Suppressor macrophage (primary cell): ENCODE measurements at places on chromosomes 6 and 20.

GRCh38 chr20:60897976-60898375, 354.1 kb upstream of the CDH4 start:
- DNase-seq, result no peak

DNA sequence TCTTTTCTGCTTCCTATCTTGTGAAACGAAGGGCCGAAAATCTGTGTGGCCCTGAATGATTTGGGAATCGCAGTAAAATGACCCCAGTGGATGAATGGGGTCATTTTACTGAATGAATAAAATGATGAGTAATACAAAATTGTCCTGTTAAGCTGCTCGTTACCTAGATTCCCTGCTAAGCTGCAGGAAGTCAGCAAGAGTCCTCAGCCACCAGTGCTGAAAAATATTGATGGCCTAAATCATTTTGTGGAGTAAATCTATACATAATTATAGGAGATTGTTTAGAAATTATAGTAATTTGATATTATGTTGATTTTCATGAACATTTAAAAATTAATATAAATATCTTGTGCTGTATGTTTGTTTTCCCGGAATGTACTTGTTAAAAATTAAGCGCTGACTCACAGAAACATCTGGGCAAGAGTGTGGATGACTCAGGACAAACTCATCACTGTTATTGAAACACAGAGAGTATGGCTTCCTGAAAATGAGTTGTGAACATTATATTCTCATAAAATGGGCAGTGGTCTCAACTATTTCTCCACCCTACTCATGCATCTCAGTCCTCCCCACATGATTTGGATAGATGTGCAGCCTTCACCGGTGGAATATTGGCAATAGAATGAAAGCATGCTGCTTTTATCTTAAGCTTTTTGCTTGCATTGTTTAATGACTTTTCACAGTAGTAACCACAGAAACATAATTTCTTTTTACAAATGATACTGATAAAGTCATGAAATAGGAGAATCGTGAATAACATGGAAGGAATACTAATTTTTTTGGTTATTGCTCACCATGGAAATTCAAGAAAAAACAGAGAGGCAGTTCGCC, 36.2 kb upstream of the RGS17 start:
- DNase-seq, result peak; percentile 2

DNA sequence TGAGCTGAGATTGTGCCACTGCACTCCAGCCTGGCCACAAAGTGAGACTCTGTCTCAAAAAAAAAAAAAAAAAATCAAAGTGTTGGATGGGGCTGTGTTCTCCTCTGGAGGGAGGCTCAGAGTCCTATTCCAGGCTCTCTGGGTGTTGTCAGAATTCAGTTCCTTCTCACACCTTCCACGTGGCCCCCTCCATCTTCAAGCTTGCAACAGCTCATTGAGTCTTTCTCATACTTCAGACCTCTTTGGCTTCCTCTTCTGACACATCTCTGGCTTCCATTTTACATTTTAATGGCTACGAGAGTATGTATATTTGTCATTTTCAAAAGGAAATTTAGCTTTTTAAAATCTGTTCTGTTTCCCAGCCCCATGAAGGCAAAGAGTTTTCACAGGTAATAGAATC, 85.8 kb downstream of the RNF144B start:
- peak; percentile 27 for DNase-seq

DNA sequence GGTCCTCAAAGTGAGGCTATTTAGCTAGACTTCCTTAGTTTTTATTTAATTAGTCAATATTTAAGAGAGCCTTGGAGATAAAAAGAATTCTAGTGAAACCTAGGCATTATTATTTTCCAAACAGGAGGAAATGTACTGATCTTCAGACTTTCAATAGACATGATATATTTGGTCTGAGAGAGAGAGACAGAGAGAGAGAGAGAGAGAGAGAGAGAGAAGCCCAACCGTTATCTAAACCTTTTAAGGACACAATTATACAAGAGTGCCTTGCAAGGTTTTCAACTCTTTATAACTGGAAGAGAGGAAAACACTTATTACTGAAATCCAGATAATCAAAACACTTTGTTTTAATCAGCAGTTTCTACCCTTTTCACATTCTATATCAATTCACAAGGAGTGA, 64.8 kb downstream of the BACH2 start:
- DNase-seq, result no peak

- DNase-seq, result no peak
These were observed at the start of gene STK35 for GRCh38 chr20:2101057-2101864. Gene STK35 (plus strand): TSS chr20:2101827. CDS start chr20:2101882, 55 bp downstream.

- no peak for DNase-seq
These were observed at the start of gene PHACTR1 for GRCh38 chr6:12716298-12716916. Gene PHACTR1 (plus strand): TSS chr6:12716767.

DNA sequence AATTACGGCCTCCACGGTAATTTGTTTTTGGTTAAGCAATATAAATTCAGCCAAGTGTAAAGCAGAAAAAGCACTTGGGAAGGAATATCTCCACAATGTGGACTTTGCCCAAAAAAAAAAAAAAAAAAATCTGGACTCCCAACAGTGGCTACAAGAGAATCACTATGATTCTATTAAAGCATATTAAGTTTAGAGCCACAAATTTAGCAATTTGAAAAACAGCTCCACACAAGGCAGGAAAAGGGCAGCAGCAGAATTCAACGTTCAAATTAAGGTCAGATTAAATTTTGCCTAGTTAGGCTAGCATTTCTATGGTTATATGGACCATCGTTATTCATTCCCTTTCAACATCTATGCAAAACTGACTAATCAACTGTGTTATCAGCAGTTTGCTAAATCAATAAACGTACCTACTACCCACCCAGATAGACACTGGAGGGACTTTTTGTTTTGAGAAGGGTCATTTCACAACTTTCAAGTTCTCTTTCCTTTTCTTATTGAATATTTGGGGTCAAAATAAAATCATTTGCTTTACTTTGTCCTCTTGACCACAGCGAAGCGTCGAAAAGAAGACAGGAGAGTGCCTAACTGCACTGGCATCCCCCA, 1.0 kb downstream of the MCM9 start:
- DNase-seq, result no peak

GRCh38 chr6:144353871-144354314, 68.8 kb downstream of the UTRN start:
- peak; percentile 35 for DNase-seq

DNA sequence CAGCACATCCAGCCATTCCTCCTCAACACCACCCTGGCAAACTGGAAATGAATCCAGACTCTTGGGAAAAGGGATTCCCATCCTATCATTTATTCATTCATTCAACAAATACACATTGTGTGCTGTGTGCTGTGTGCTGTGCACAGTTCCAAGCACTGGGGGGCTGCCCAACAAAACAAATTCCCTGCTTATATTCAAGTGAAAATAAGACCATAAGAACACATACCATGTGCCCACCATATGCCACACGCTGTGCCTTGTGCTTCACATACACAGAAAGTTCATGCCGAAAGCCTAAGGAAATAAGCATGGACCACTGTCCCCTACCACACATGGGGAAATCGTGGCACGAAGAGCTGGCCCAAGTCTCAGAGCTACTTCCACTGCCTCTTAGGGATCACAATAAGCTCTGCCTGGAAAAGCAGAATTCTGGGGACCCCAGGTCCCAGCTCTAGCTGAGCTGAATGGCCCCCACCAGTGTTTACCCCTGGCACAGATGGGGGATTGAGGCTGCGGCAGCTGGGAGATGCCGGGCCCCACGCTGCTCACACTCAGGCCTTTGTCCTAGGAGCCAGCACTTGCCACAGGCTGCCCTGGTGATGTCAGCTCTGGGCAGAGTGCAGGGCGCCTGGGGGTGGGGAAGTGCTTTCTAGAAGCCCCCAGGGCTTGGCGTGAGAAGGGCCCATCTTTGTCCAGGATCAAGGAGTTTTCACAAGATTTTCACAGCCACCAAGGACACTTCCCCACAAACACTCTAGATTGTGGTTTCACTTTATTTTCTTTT, 99.6 kb downstream of the PREX1 start:
- DNase-seq, result peak; percentile 52

DNA sequence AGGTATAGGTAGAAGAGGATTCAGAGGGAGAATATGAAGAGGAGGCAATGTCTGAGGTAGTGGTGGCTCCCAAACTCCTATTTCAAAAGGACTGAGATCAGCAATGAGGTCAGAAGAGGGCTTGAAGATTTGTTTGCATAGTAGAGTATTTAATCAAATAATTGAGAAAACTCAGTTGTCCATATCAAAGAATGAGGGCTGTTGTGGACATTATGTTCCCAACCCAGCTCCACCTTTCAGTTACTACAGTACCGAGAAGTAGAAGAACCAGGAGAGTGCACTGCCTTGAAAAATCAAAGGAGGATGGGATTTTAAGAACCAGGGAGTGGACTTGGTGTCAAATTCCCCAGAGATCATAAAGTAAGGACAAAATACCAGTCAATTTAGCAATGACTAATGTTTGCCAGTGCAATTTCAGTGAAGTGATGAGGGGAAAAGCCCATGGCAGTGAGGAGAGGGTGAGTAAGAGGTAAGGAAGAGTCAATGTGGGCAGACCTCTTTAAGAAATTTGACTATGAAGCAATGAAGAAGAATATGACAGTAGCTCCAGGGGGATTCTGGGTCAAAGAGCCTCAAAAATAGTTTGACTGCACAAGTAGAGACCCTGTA, 382.4 kb downstream of the PKHD1 start:
- DNase-seq, result no peak

GRCh38 chr20:25539742-25540672, 45.3 kb downstream of the NINL start:
- no peak for DNase-seq

DNA sequence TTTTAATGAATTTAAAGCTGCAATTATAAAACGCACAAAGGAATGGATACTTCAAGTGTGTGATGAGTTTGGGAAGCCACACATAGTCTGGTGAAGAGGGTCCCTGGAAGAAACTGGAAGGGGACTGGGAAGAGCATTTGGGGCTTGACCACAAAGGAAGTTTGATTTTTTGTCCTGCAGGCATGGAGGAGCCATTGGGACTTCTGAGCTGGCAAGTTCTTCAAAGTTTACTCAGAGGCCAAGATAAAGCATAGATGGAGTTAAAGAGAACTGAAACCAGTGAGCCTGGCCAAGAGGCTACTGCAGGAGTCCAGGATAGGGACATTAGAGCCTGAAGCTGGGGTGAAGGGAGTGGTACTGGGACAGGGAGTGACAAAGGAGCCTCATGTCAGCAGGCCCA, 95.0 kb downstream of the AIG1 start:
- DNase-seq, result peak; percentile 22

- DNase-seq, result no peak
These were observed 79.3 kb downstream of the SLC22A3 start for GRCh38 chr6:160427312-160428068.

- no peak for DNase-seq
These were observed 32.8 kb downstream of the KIF25 start for GRCh38 chr6:168030218-168030746.

GRCh38 chr6:42914546-42914945, 1.3 kb upstream of the PTCRA start:
- no peak for DNase-seq

- DNase-seq, result no peak
These were observed 49.1 kb downstream of the FOXF2 start for GRCh38 chr6:1438471-1438881.

GRCh38 chr6:120614723-120615122, 719.6 kb downstream of the TBC1D32 start:
- DNase-seq, result no peak

DNA sequence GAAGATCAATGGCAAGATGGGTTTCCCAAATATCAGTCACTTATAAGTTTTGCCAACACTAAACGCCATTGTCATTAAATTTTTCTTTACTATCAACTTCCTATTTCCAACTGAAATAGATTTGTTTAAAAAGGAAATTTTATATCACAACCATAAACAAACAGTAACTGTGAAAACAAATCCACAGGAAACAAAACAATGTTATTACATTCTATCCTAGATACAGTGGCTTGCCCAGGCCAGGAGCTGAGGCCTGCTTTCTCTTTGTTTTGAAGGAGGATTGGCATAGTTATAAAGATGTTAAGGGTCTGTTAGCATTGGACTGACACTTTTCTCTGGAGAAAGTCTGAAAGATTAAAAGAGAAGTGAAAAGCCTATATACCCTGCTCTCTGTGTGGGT, 24.9 kb downstream of the PPP1R16B start:
- no peak for DNase-seq

DNA sequence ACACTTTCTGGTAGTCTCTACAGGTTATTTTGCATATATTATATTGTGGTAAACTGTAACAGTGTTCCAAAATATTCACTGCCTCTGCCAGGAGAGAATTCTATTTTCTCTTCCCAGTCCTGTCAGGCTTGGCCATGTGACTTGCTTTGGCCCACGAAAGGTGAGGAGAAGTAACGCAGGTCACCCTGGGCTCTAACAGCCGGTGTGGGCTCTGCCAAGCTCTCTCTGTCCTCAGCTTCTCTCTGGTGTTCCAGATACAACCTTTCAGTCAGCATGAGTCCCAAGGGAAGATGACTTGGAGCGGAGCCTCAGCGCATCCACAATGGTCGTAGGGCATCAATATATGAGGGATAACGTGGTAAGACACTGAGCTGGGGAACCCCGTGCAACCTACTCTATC, 113.0 kb upstream of the RREB1 start:
- no peak for DNase-seq
